ENCODE measurements at places on chromosomes 6 and 20.

DNA sequence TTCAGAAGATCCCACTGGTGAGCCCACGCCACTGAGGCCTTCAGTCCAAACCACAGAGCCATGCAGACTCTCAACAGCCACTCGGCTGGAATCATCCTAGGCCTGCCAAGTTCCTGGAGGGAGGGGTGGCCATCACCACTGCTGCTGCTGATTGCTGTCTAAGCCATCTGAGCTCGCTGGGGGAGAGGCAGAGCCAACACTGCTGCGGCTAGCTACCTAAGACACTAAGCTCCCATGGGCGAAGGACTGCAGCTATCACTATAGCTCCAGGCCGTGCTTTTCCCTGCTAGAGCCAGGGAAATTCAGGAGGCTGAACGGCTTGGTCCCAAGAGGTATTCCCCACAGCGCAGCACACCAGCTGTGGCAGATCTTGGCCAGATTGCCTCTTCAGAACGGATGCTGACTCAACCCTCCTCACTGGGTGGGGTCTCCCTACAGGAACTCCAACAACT lies 73.6 kb downstream of the TBC1D32 start:
- DNase-seq, result no peak

DNA sequence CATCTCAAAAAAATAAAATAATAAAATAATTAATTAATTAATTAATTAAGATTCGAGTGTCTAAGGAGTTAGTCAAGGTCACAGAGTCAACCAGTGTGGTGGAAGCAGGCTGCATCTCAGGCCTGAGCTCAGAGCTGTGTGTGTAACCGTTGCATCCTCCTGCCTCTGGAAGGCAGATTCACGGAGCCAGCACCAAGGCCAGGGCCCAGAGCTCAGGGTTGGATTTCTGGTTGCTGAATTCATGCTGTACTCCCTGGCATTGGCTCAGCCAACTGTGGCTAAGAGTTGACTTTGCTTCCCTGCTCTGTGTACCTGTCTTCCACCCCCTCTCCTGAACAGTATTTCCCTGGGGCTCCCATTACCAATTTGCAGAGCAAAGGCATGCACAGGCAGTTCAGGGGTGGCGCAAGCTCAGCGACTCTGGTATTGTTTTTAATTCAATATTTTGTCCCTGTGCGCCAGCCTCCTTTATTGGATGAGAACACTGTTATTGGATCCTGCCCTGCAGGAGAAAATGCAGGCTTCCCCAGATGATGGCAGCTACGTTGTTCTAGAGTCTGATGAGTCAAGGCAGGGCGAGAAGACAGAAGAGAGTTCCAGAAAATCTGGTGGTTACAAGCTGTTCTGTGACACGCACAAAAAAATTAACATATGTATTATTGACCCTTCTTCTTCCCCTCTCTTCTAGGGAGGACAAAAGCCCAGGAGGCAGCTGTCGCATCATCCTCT lies 12.3 kb upstream of the CTNNBL1 start:
- DNase-seq, result no peak

DNA sequence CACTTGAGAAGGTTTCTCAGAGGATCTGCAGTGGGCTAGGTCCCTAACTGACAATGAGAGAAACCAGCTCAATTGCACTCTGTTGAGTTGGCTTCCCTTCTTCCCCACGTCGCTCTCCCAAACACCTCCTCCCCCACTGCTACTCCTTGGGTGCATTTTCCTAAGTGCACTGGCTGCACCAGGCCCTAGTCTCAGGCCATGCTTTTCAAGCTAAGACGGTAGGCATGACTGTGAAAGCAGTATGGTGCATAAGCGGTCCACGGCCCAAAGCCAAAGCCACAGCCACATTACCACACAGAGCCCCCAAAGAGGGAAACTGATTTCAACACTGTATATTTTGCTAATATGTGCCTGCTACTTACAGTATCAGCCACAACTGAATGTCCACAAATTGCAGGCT lies 62.1 kb upstream of the RBM24 start:
- no peak for DNase-seq

DNA sequence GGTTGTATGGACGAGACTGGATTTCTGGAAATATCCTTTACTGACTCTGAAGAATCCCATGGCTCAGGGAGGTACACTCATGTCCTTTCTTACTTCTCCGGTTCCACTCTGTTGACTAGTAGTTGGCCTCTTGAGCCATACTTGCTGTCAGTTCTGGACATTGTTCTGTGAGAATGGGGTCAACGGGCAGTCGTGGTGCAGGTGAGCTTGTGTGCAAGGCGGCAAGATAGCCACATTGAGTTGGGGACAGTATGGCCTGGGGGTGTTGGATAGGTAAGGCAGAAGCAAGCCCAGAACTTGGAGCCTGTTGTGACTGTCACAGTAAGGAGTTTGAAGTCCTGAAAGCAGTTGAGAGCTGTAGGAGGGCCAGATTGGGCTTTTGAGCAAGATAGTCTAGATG lies 13.5 kb upstream of the SLC22A1 start:
- no peak for DNase-seq

- DNase-seq, result no peak
Observed at GRCh38 chr6:39696986-39697788, 28.0 kb downstream of the KIF6 start.

DNA sequence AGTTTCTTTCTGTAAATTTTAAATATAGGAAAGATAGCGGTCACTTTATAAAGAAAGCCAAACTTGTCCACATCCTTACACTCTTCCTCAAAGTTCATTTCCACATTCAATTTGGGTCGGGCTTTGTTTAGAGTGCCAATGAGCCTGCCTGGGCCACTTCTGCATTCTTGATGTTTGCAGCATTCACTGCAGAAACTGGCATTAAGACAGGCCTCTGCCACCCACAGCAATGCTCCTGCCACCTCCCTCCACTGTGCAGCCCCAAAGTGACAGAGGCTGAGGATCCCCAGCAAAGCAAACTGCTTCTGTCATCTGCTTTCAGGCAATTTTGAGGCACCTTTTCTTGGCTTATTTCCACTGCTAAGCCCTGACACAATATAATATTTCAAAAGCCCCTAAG lies 61.2 kb downstream of the TNFAIP3 start:
- no peak for DNase-seq

DNA sequence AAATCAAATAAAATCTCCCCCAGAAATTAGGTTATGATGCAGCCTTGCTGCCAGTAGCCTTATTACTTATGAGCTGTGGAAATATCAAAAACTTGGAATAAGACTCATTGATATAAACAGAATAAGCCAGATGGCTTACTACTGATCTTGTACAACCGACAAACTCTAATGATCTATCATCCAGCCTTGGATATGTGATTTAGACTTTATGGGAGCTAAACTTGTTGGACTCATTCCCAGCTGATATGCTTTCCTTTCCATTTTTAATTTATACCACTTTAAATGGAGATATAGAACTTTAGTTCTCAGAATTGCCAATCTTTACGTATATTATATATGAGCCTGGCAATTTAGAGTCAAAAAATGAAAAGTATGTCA lies 5.0 kb downstream of the UST start:
- DNase-seq, result no peak

- no peak for DNase-seq
Observed at GRCh38 chr6:38846844-38847243, 131.7 kb downstream of the DNAH8 start.

GRCh38 chr6:151443911-151444621 lies 7.9 kb downstream of the RMND1 start:
- no peak for DNase-seq

- DNase-seq, result no peak
Observed at GRCh38 chr20:24678351-24679106, 209.1 kb downstream of the SYNDIG1 start.

DNA sequence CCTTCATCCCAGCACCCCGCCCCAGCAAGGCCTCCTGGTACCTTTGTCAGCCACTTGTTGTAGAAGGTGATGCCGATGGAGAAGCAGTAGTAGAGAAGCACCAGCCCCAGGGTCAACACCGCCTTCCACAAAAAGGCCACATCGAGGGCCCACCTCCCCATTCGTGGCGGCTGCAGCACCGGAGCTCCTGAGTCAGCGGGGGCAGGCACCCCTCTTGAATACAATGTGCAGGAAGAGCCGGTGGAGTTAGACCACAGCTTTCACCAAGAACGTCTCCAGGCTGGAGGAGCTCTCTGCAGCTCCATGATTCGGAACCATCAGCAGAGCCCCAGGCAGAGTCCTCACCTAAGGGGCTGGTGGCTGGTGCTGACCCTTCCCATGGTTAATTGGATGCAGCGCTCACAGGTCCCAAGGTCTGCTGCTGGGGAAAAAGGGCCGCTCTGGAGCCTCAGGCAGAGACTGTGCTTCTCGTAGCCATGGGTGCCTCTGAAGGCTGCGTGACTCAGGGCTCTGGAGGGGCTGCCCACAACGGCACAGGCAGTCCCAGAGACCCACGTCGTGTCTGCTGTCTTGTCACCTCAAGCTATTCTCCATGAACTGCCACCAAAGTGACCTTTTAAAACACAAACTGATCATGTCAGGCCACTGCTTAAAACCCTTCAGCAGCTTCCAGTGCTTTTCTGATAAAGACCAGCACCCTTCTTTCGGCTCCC lies 47.9 kb downstream of the ELMO2 start:
- DNase-seq, result no peak

GRCh38 chr6:32187009-32187709 lies 2.8 kb downstream of the PBX2 start:
- no peak for DNase-seq

DNA sequence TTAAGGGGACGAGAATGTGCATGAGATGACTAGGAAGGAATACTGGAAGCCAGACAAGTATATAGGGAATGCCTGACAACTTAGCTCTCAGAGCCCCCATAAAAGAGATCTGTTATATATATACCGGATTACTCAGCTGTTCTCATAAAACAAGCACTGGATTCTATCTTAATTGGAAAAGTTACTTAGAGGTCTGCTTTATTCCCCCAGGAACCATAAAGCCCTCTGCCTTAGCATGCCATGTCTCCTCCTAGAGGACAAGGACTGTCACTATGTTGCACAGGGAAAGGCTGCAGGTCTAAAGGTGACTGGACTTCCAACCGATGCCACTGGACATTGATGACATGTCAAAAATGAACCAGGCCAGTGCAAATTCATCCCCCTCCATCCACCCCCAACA lies 6.4 kb downstream of the EXOC2 start:
- DNase-seq, result no peak

DNA sequence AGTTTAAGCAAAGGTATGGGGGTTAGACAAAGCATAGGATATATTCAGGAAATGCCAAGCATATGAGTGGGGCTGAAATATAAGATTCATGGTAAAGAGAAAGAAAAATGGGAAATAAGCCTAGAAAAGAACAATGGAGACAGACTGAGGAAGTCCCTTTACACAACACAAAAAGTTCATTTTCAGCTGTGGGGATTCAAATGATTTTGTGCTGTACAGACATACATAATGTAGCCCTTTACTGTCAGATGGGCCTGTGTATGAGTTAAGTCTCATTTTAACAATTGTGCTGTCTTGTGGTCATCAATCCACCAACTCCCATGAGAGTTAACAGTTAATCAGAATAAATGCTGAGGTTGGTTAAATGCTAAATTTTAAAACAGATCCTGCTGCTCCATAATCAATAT lies 37.2 kb downstream of the REV3L start:
- DNase-seq, result no peak

GRCh38 chr6:15065261-15065989 lies 180.4 kb upstream of the JARID2 start:
- no peak for DNase-seq

DNA sequence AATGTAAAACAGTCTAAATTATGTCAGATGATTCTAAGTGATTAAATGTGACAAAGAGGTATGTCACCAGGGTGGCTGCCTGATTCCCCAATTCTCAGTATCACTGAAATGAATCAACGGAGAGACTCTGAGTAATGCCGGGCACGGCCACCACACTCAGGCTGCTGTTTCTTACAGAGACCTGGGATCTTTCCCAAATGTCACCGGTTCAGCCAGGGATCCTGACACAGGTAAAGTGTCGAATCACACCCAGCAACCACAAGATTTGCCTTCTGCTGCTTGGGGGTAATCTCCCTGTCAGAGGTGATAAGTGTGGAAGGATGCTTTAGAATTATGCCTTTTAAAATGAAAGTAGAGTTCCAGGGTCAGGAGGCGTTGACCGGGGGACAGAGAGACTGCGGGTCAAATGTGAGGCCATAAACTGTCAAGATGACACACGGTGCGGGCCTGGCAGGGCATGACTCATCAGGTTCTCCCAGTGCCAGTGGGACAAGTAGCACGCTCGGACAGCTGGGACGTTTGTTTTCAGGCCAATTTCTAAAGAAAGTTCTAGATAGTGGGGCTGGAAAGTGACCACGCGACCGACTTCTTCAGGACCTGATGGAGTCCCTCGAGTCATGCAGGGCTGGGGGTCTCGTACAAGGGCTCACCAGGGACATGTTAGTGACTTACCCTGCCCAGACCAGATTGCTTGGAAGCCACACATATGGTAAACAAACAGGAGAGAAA lies 48.9 kb downstream of the PRDM1 start:
- no peak for DNase-seq

DNA sequence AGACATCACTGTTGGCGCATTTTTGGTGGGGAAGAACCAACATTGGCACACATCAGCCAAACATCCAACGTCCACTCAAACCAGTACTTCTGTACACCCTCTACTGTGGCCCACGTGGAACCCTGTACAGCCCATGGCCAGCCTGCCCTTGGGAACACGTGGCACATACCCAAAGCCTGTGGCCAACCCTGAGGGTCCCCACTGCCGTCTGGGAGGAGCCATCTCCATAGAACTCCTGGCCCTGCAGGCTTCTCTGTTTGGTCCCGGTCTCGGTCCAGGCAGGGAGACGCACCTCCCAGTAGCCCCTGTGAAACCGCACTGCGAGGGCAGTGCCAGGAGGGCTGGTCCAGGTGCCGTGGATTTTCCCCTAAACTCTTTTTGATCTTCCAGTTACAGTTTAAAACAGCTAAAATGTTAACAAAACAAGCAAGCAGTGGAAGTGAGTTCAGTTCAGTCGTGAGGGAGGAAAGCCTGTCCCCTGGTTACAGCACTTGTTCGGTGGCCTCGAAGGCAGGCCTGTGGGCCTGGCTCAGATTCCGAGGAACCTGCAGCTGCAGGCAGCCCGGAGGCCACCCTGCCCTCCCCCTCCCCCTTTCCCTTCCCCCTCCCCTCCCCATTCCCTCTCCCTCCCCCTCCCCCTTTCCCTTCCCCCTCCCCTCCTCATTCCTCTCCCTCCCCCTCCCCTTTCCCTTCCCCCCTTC lies 233.7 kb downstream of the DLL1 start:
- no peak for DNase-seq

DNA sequence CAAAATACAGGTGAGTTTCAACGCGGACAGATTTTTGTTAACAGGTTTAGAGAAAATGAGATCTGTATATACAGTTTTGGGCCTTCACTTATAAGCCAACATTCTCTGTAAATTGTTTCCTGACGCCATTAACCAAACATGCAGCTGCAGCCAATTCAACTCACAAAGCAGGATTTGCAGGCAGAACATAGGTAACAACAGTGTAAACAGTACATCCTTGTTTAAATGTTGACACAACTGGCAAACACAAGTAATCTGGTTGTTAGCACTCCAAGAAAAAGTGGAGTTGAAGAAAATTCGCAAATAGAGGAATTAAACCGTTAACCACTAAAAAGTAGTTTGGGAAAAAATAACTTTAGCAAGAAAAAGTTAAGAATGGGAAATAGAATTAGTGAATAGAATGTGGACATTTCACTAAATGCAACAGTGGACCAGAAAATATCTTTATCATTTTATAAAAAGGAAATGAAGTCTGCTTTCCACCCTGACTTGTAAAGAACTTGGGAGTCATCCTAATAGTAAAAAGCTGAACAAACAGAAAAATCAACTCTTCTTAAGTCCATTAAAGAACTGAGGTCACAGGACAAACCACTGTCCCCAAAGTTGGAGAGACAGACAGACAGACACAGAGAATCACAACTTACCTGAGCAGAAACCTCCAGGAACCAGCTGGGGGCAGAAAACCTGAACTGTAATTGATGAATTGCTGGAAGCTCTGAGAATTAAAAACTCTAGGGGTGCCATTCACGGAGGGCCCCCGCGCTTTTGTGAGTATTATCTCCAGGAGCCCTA lies 10.1 kb downstream of the SMIM28 start:
- no peak for DNase-seq
